ENCODE measurements at places on chromosomes 1 and 21.
A peak's percentile ranks its signal among the peaks of the same experiment; 100 is the strongest.

DNA sequence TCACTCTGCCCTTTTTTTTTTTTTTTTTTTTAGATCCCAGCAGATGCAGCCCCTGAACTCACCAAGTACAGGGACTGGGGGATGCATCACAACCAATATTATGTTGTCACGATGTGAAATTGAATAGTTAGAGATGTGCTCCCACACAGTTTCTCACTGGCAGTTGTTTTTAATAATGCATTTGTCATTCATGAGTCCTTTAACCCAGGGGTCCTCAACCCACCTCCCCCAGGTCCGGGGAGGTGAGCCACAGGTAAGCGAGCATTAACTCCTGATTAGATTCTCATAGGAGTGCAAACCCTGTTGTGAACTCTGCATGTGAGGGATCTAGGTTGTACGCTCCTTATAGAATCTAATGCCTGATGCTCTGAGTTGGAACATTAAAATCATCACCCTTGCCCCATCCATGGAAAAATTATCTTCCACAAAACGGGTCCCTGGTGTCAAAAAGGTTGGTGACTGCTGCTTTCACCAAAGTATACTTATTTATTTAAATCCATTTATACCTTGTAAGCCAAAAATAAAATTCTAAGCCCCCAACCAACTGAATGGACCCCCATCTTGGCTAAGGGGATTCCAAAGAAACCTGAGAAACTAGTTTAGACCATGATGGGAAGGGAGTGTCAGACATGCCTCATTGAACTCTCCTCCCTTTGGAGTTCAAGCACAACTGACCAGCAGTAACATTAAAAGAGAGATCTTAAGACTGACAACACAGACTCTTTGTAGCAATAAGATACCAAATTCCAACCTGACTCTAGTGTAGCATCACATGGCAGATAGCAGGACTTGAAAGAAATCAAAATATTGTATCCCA lies 119.3 kb upstream of the ATP1A1 start:
- no peak for DNase-seq

GRCh38 chr1:206030191-206030590 lies 6.5 kb upstream of the CTSE start:
- no peak for DNase-seq

DNA sequence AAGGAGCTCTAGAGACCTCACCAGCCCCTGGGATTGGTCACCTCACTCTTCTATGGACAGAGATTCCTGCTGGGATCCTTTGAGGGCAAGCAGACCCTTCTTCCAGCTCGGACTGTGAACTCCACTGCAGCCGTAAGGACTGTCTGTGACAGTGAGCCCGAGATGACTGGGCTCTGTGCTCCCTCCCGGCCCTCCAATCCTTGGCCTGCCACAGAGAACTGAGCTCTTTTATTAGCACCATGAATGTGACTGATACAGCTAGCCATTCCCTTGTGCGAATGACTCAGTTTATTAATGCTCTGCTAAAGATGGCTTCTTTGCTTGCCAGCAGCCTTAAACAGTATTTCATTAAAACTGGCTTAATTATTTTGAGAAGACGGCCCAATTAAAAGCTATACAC lies 194.6 kb upstream of the LMO4 start:
- no peak for DNase-seq

- peak; percentile 40 for DNase-seq
Measured at GRCh38 chr1:161106431-161106830, 8.3 kb downstream of the KLHDC9 start.

DNA sequence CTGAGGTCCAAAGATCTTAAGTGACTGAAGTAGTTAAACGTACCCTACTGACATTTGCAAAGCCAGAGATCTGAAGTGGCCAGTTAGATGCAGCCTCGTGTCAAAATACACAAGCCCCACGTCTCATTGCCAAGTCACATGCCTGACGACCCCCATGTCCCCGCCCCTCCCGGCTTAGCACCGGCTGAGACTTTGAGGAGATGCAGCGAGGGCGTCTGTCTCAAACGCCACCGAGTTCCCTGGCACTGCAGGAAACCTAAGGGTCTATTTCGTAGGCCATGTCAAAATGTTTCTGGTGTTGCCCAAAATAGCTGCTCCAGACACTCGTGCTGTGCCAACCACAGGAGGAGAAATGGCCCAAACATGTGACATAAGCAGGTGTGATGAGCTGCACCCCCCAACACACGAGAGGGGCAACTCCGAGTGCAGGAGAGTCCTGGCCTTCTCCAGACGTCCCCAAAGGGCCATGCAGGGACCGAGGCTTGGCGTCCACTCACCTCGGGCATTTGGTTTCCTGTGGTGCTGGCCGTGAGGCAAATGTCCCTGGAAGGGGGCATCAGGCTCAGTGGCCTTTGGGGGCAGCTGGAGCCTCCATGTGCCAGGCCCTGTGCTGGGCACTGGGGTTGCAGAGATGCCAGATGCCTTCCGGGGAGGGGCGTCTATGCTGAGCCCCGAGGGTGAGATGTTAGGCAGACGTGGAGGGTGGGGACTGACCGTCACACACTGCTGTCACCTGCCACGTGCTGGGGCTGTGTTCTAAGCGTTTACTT lies 67.0 kb downstream of the MATN1 start:
- no peak for DNase-seq

GRCh38 chr1:94773931-94774422 lies 46.2 kb upstream of the SLC44A3 start:
- peak; percentile 86 for DNase-seq

- DNase-seq, result no peak
Measured at GRCh38 chr1:92705446-92705845, 79.5 kb downstream of the EVI5 start.

DNA sequence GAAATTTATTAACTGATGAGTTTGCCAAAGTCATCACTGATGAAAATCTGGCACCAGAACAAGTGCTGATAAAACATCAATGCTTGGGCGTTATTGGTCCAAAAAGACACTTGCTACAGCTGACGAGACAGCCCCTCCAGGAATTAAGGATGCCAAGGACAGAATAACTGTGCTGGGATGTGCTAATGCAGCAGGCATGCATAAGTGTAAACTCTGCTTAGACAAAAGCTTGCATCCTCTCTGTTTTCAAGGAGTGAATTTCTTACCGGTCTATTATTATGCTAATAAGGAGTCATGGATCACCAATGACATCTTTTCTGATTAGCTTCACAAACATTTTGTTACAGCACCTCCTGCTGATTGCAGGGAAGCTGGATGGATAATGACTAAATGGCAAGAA lies 402.0 kb downstream of the LTN1 start:
- DNase-seq, result no peak

DNA sequence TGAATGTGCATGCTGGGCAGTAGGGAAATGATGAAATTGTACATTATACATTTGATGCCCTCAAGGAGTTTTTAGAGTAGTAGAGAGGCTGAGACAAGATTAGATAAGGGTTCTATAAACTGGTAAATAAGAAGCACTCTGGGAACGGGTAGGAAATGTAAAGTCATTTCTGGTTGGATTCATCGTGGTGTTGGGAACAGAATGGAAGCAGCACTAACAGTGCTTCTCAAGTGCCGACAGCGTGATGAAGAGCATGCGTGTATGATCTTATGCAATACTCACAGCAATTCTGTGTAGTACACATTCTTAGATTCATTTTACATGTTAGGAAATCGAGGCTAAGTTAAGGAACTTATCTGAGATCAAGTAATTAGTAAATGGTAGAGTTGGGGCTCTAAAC lies 45.9 kb downstream of the GPR88 start:
- no peak for DNase-seq

DNA sequence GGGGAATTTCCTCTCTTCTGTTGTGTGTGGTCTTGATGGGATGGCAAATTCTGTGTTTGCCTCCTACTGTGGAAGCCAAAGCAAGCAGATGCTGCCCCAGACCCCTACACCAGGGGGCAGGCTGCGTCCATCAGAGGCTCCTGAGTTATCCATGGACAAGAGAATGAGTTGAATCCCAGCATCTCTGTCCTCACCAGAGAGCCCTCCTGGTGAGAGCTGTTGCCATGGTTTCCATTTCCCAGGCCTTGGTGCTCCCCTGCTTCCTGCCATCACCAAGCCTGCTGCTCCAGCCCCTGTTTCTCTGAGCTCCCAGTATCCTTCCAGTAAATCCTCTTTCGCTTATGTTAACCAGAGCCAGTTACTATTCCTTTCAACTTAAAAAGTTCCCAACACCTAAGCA lies 20.4 kb upstream of the GNG12 start:
- DNase-seq, result peak; percentile 88

DNA sequence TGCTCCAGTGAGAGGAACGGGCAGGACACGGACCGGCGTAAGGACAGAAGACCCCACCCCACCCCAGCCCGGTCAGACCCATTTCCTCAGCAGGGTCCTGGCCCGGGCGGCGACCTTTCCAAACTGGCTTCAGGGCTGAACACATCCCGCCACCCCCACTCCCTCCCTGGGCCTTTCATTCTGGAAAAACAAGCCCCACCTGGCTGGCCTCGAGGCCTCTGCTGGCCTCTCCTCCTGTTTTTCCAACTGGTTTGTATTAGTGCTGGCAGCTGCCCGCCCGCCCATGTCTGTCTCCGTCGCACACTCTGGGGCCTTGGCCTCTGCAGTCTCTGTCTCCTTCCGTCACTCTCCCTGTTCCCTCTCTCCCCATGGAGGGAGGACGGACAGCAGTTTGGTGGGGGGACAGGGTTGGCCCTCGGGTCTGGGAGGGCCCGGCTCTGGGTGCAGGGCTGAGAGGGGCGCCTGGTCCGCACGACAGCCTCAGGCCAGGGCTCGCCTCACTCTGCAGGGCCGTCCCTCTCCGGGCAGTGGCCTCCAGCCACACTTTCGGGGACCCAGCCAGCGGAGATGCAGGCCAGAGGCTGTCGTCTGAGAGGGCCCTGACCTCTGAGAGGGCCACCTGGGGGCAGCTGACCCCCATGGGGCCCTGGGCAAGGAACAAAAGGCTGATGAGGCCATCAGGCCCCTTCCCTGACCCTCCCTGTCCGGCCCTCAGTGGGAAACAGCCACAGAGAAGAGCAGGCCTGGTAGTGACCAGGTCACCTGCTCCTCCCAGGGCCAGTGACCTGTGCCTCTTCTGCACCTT lies 1.5 kb upstream of the MXRA8 start:
- DNase-seq, result peak; percentile 91

DNA sequence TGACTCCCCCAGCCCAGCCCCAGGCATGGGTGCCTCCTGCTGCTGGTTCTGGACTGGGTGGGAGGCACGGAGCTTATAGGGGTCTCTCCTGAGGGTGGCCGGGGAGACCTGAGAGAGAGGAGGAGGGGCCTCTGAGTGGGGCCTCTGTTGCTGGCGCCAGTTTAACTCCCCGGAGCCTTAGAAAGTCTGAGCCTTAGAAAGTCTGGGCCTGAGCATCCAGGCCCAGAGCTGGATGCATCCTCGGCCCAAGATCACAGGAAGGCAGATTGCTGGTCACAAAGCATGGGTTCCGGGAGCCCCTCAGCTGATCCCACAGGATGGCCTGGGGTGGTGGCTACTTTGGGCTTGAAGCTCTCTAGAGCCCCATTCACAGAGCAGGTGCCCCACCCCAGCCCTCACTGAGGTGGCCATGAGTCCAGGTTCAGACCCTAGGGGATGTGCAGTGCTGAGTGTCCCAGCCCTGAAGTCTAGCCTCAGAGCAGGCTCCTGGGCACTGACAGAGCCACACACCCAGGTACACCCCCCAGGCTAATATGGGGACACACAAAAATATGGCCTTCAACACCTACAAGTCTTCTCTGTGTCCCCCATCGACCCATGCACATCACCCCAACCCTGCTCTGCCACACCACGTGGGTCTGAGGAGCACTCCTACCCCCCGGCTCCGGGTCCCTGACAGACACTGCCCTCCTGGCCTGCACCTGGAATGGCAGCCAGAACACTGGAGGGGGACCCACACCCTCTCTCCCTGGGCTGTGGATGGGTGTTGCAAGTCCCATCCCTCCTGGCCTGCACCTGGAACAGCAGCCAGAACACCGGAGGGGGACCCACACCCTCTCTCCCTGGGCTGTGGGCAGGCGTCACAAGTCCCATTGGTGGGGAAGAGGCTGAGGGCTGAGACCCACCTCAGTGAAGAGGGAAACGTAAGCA lies 9.7 kb downstream of the PLA2G2F start:
- no peak for DNase-seq
